ENCODE measurements at places on chromosomes 13 and 19.

DNA sequence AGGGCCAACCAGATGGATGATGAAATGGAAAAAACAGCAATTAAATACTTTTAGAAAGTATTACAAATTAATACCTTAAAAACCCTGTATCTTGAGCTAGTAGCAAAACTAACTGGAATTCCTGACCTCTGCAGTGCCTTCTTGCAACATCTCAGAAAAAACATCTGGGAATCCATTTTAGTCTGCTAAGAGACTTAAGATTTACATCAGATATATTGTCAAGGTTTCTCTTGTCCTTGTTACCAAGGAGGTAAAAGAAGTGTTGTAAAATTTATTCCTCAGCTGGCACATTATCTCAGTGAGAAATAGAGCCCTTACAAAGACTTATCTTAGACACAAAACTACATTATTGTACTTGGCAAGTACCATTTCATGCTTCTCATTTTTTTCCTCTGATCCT, 18.5 kb downstream of the KCNRG start:
- DNase-seq, result no peak

GRCh38 chr13:90103099-90103784, 1244.2 kb upstream of the MIR17HG start:
- DNase-seq, result no peak

- DNase-seq, result no peak
Measured at GRCh38 chr13:20192836-20193161, at the start of gene GJB2. Gene GJB2 (minus strand): TSS chr13:20192938. CDS start chr13:20189581, 3,357 bp downstream.

DNA sequence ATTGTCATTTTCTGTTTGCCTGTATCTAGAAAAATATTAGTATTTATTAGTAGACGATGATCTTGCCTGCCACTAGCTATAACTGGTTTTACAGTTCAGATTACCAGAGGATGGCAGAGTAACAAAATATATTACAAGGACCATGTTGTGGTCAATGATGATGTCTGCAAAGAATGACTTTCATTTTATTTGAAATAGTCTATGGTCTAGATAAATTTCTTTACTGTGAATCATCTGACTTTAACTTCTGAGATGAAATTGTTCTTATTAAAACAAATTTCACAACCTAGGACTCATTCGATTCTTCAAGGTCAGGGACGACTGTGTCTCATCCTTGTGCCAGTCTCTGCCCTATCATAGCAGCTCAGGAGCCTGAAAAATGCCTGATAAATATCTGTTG, 637.8 kb upstream of the KLF12 start:
- DNase-seq, result no peak

DNA sequence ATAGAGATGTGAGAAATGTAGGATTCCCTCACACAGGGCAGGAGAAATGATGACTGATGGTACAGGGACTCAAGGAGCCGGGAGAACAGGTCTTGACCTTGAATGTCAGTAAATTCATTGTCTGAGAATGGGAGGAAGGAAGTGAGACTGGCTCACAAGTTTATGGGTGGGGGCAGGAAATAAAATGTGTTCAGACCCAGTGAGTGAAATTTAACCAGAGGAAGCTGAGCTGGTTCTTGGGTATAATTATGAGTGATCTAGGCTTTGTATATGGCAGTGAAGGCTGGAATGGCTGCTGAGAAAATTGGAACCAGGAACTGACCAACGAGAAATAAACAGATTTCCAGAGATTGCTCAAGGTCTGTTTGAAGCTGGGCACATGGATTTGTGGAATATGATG, 6.3 kb upstream of the IGSF23 start:
- no peak for DNase-seq

DNA sequence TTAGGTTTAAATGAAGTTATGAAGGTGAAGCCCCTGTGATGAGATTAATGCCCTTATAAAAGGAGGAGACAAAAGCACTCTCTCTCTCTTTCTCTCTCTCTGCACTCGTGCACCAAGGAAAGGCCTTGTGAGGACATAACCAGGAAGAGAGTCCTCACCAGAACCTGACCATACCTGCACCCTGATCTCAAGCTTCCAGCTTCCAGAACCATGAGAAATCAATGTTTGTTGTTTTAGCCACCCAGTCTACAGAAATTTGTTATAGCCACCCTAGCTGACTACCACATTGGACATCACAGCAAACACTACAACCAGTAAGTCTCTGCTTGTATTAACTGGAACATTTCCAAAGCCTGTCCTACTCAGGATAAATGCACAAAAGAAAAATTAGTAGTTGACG, 34.7 kb upstream of the WDFY2 start:
- no peak for DNase-seq

DNA sequence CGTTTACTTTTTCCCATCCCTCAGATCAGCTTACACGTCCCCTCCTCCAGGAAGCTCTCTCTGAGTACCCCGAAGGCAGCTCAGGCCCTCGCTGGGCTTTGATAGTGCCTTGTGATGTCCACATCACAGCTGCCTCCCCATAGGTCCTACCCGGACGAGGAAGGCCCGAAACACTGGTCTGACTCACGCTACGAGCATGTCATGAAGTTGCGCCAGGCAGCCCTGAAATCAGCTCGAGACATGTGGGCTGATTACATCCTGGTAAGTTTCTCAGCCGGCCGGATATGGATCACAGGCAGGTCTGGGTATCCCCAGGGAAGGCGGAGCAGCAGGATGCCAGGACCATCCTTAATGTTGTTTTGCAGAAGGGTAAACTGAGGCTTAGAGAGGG, 4.8 kb downstream of the COLGALT1 start:
- no peak for DNase-seq

GRCh38 chr19:21483589-21484170, 21.7 kb upstream of the ZNF429 start:
- peak; percentile 52 for DNase-seq

DNA sequence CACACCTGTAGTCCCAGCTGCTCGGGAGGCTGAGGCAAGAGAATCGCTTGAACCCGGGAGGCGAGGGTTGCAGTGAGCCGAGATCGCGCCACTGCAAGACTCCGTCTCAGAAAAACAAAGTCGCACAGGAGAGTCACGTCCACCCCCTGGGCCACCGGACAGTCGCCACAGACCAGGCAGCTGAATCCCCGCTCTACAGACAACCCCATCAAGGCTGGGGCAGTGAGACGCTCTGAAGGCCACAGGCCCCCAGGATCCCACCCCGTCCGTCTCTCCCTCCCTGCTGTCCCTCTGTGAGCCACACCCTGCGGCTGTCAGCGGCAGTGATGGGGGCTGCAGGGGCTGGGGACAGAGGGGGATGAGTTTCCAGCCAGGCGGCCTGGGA, 15.5 kb upstream of the PTBP1 start:
- no peak for DNase-seq

DNA sequence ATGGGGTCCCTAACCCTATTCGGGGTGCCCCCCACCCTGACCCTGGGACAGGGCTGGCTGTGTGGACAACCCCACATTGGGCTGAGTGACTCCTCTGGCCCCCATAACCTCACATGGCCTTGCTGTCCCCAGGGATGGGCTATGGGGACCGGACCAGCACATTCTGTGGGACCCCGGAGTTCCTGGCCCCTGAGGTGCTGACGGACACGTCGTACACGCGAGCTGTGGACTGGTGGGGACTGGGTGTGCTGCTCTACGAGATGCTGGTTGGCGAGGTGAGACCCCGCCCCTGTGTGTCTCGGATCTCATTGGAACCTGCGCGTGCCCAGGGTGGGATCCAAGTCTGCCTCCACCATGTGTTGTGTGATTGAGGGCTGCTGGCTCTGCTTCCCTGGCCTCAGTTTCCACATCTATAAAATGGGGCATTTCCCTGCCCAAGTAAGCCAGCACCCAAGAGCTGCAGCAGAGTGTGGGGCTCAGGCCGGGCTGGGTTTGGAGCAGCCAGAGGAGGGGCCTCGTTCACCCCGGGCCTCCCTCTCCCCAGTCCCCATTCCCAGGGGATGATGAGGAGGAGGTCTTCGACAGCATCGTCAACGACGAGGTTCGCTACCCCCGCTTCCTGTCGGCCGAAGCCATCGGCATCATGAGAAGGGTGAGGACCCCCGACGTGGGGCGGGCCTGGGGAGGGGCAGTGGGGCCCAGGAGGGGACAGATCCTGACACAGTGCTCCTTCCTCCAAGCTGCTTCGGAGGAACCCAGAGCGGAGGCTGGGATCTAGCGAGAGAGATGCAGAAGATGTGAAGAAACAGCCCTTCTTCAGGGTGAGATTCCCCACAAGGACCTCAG, 4.9 kb downstream of the PTGER1 start:
- DNase-seq, result no peak

Data from T follicular helper cell (primary cell).